ENCODE measurements at places on chromosomes 4 and X.

- DNase-seq, result no peak
Observed at GRCh38 chr4:26404743-26405206, 84.0 kb downstream of the RBPJ start.

DNA sequence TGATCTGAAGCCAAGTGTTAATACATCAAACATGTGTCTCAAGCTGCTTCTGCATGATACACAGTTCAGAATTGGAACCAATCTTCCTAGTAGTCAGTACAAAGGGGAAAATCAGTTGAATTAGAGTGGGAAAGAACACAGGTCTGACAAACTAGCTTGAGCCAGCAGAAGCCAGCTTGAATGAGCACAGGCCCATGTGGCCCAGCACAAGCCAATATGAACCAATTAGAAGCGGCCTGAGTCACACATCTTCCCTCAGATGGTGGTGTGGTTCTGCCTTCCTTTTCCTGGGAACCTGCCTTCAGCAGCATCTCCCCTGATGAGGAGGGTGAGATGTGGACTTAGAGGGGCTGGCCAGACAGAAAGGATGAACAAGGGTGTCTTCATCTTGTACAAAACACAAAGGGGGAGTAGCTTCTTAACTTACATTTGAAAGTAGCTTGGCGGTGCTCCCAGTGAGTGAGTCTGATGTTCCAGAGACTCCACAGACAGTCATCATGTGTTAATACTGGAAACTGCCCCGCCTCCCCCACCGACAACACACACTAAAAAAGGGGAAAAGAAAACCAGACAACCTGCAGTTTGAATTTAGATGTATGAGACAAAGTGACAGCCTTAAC, 72.0 kb downstream of the FRMPD4 start:
- no peak for DNase-seq

GRCh38 chrX:77009691-77010090, 437.5 kb upstream of the FGF16 start:
- no peak for DNase-seq

DNA sequence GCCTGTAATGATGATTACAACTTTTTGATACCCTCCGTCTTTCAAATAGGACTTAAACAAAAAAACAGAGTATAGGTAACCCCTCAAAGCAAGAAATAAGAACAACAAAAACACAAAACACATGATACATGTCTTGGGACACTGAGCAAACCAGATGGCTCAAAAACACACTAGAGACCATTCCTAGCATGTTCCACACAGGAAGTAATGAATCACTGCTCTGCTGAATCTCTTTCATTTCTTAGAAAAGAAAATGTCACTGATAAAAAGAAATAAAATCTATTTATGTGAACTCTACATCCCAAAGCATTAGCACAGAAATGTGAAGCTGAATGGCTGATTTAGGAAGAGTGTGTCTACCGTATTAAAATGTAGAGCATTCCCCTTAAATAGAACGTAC, 134.5 kb upstream of the IL15 start:
- no peak for DNase-seq

DNA sequence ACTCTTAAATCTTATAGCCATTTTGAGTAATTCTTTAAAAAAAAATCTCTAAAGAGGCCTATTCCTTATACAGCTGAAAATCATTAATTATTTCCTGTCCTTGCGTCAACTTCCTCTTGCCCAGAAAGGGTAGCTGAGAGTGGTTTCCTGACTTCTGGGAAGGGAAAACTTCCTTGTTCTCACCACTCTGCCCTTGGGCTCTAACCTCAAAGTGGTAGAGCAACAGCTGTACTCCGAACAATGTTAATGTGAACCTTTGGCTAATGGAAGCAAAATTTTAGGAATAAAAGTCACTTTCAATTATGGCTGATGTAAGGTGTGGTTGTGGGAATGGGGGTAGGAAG, 15.3 kb downstream of the KLHL2 start:
- no peak for DNase-seq

GRCh38 chrX:38351346-38351745, 1.1 kb upstream of the OTC start:
- no peak for DNase-seq

GRCh38 chr4:163201358-163201757, 34.7 kb upstream of the NAF1 start:
- DNase-seq, result no peak

DNA sequence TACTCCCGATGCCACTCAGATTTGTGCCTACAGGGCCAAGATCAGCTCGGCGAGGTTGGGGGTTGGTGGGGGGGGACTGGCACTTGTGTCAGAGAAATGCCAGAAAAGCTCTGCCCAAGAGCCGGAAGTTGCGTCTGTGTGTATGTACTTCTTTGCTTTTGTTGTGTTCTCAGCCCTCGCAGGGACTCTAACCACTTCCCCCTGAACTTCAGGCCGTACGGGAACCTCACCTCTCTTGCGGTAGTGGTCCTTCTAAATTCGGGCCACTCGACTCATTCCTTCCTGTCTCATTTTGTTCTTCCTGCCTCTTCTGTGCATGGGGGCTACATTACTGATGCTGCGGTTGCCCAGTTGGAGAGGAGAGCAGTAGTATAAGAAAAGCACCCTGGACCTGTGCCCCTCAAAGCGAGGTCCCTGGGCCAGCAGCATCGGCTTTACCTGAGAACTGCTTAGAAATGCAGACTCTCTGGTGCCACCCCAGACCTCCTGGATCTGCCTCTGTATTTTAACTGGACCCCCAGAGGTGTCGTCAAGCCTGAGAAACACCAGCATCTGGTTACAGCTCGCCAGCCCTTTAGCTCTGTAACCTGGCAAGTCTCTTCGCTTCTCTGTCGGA, 146.3 kb upstream of the RPS6KA3 start:
- no peak for DNase-seq

DNA sequence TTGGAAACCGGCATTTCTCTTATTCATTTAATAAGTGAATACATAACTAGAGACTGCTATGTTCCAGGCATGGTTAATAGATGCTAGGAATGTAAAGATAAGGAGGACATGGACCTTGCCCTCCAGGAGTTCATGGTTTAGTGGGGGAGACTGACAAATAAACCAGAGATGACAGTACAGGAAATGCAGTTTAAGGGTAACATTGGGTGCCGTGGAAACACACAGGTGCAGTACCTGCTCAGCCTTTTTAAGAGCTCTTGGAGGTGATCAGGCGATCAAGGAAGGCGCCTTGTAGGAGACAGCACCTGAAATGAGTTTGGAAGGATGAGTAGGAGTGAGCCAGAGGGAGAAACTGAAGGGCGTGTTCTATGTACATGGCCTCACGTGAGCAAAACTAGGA, 145.8 kb downstream of the AASDH start:
- no peak for DNase-seq

GRCh38 chr4:47668810-47669408, 169.0 kb downstream of the CORIN start:
- DNase-seq, result no peak

GRCh38 chrX:17242470-17242869, 132.5 kb upstream of the NHS start:
- DNase-seq, result no peak

DNA sequence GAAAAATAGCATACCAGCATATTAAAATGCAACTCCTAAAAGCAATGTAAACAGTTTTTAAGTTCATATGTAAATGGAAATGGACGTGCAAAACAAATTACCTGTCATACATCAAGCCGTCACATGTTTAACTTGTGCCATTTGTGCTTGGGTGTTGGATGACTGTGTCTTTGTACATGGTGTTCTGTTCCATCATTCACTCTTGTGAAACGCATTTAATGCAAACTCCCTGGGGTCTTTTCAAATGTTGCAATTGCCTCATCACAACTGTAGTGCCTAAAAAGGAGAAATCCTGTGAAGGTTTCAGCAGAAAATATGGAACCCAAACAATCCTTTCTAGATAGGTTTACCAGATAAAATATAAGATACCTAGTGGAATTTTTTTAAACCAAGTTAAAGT, 52.4 kb downstream of the PHOX2B start:
- no peak for DNase-seq

- DNase-seq, result no peak
Observed at GRCh38 chr4:183636503-183636902, 22.5 kb downstream of the RWDD4 start.

GRCh38 chr4:3484057-3484973, 21.2 kb downstream of the DOK7 start:
- DNase-seq, result no peak

- no peak for DNase-seq
Observed at GRCh38 chr4:21470535-21470934, 478.0 kb downstream of the KCNIP4 start.

GRCh38 chr4:188400451-188400850, 261.2 kb downstream of the TRIML1 start:
- DNase-seq, result no peak

GRCh38 chr4:8541981-8542715, 38.0 kb upstream of the GPR78 start:
- no peak for DNase-seq

GRCh38 chr4:26191353-26191752, 129.5 kb upstream of the RBPJ start:
- no peak for DNase-seq

- DNase-seq, result no peak
Observed at GRCh38 chrX:155334486-155335336, at the start of gene CLIC2. CLIC2 (minus strand) TSS chrX:155334614; CDS start chrX:155334427, 187 bp downstream.

- DNase-seq, result no peak
Observed at GRCh38 chrX:86329174-86329573, 180.9 kb downstream of the DACH2 start.

- no peak for DNase-seq
Observed at GRCh38 chr4:137541876-137542646, 9.8 kb upstream of the PCDH18 start.

- no peak for DNase-seq
Observed at GRCh38 chr4:25065932-25066590, 35.3 kb upstream of the LGI2 start.

- DNase-seq, result no peak
Observed at GRCh38 chr4:40380647-40381046, 45.5 kb downstream of the CHRNA9 start.

DNA sequence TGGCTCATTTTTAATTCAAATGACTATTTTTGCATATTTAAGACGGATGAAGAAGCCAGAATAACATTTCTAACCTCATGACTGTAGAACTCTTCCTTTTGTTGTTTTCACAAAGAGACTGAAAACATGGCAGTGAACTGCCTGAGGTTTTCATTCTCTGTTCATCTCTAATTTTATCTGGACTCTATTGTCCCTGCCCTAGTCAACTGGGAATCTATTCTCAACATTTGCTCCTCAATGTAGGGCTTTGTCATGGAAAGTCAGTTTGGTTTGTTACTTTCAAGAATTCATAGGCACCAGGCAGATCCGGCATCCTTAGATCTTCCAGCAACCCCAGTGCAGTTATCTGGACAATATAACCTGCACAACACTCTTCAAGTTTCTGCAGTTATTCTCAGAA, 277.0 kb downstream of the RAPGEF2 start:
- no peak for DNase-seq

DNA sequence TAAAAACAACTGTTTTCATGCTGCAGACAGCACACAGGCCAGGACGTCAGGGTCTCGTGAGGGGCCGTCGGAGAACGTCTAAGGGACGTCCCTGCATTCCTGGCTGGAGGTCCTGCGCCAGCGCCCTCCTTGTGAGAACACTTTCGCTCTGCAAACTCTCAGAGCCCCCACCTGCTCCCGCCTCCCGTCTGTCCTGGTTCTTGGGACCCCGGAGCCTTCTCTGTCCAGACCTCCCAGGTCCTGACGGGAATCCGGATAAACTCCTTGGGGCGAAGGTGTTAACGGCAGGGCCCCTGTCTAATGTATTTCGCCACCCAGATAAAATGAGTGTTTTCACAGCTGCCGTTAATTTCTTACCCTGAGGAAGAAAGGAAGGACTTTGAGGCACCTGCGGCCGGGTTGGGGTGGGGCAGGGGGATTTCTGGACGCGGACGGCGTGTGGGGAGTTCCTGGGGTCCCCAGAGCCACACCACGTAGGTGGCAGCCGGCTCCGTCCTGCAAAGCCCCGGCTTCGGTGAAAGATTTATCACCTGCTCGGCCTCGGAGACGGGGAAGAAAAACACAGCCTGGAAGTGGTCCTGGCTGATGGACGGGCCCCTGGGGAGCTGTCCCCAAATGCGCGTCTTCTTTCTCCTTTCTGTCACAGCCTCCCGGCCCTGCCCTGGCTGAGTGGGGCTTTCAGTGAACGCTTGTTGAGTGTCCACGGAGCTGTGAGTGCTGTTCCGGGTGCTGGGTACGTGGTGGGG, 35.1 kb upstream of the PPP2R3B start:
- DNase-seq, result no peak

Data from activated T-helper 1 cell treated with anti-CD3 and anti-CD28 coated beads, Interleukin-2, amount 50 U/mL, for 16 hours (primary cell).